ENCODE measurements at places on chromosomes 1 and 21.

DNA sequence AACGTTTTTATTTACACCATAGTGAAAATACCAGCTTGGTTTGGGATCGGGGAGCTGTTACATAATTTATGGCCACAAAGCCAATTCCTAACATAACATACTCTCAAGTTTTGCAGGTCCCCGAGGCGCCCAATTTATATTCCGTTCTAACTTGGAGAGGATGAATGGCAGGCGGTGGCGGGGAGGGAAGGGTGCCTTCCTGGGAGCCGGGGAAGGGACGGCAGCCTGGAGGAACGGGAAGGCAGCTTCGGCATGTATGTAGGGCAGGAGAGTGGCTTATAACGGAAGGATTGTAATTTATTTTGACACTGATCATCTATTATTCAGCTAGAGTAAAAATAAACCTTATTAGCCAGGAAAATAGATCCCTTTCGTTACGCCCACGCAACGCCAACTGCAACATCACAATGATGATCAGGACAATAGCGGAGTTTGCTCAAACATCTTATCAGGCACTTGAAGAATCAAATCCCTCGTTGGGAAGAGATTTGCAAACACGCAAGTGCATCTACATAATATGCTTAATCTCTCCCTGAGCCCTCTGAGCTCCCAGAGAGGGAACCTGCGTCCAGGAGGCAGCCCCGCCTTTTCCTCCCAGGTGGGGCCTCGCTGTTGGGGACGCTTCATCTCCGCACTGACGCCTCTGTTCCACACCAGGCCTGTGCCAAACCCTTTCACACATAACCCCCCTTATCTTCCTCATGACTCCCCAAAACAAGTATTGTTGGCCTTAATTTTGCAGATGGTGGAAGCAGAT lies 93.7 kb upstream of the C1orf174 start:
- no peak for DNase-seq

GRCh38 chr1:161766102-161766981 lies at the start of gene ATF6:
TSS of gene ATF6 (plus strand) at chr1:161766320. CDS start at chr1:161766361, 41 bp downstream.
- DNase-seq, result no peak

- no peak for DNase-seq
Measured at GRCh38 chr1:244837597-244838258, 2.3 kb downstream of the COX20 start.

- no peak for DNase-seq
Measured at GRCh38 chr1:100452641-100453040, 85.3 kb upstream of the GPR88 start.

GRCh38 chr1:236131916-236132315 lies 10.4 kb upstream of the GPR137B start:
- no peak for DNase-seq

DNA sequence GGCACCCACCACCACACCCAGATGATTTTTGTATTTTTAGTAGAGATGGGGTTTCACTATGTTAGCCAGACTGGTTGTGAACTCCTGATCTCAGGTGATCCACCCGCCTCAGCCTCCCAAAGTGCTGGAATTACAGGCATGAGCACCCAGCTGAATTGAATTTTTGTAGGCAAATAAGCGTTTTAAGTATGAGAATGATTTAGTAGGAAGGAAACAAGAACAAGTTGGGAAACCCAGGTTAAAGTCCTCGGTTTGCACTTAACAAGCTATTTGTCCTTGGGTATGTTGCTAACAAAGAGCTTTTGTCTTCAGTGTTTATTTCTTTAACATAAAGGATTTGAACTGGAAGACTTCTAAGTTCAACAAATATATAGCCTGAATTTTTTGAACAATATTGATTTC lies 23.9 kb downstream of the BTF3L4 start:
- no peak for DNase-seq

DNA sequence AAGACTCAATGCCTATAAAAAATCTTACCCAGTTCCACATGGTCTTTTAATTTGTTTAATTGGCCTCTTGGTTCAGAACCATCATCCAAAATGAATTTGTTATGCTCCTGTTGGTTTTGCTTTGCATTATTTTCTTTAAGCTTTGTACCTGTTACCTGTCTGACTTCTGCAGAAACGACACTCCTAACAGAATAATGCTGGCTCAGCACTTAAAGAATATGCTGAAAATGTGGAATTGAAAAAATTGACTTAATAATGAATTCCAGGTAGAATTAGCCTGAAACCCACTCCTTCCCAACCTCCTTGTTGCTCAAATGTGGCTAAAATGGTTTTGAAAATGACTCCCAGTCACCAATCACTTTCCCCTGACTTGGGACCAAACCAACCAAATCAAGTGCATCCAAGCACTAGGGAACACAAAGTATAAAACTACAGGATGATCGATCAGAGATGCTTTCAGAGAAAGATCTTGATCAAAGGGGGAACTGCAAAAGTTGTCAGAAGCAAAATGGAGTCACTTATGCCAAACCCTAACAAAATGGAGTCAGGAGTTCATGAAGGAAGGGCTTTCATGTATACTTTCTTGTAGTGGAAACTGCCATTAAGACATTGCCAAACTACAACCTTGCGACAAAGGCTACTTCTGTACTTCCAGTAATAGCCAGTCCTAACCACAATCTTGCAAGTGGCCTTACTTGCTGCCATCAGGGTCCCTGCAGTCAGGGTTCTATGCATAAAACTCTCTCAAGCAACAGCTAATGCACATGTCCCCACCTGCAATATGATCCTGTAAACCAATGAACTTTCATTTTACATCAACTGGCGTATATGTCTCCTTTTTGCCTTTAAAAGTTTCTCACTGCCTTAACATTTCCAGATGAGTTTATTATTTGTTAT lies 5.4 kb downstream of the GBP7 start:
- no peak for DNase-seq

DNA sequence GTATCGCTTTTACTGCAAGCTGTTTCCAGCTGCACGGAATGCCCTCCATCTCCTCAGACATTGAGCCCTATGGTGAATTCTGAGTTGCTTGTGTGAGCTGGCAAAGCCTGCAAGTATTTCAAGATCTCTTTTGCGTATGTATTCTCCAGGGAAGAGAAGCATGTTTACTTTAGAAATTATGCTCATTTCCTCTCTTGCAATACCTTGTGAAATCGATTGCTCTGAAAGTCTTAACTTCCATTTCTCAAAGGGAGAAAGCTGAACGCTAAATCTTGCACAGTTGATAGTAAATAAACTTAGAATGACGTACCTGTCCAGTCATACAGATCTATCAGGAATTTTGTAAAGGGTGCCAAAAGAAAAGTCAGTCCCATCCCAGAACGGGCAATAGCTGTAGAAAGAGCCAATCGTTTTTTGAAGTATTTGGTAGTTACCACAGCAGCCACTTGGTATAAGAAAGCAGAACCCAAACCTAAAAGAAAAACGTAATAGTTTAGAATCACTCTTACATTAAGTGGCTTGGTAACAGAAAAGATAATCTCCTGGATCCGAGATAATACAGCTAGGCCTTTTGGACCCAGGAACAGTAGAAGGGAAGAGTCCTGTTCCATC lies 10.0 kb downstream of the SLC16A4 start:
- no peak for DNase-seq

- no peak for DNase-seq
Measured at GRCh38 chr21:39149882-39150281, 33.4 kb downstream of the PSMG1 start.

DNA sequence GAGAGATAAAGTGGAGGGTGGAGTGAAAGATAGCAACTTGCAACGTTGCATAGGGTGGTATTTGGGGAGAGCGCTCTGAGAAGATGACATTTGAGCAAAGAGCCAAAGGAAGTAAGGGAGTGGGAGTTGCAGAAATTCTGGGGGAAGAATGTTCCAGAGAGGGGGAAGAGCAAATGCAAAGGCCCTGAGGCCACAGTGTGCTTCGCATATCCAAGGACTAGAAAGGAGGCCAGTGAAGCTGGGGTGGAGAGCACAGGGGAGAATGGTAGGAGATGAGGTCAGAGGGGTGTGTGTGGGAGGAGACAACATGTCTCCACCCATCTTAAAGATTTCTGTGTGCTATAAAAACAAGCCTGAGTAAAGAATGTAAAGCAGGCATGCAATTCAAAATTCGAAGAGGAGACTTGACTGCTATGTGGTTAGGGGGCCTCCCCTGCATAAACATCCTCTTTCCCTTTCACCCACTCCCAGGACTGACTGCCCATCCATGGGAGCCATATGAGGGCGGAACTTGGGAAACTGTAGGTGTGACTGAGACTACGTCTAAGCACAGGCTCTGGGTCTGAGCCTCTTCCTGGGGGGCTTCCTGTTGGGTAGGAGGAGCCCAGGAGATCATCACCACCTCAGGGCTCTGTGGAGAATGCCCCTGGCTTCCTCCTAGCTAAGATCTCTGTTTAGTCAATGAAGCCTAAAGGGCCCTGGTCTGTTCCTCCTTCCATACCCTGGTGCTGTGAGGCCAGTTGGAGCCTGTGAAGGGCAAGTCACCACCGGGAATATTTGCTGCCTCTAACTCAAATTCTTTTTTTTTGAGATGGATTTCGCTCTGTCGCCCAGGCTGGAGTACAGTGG lies 2.9 kb upstream of the CLIC4 start:
- DNase-seq, result no peak
